ENCODE measurements at places on chromosomes 5 and 9. TPM values are rescaled to one million over a fixed set of nuclear protein-coding genes. Genes with fewer than 3 reads are reported as not detected.

GRCh38 chr5:148911386-148911785, 85.0 kb downstream of the ADRB2 start:
- no peak for DNase-seq

DNA sequence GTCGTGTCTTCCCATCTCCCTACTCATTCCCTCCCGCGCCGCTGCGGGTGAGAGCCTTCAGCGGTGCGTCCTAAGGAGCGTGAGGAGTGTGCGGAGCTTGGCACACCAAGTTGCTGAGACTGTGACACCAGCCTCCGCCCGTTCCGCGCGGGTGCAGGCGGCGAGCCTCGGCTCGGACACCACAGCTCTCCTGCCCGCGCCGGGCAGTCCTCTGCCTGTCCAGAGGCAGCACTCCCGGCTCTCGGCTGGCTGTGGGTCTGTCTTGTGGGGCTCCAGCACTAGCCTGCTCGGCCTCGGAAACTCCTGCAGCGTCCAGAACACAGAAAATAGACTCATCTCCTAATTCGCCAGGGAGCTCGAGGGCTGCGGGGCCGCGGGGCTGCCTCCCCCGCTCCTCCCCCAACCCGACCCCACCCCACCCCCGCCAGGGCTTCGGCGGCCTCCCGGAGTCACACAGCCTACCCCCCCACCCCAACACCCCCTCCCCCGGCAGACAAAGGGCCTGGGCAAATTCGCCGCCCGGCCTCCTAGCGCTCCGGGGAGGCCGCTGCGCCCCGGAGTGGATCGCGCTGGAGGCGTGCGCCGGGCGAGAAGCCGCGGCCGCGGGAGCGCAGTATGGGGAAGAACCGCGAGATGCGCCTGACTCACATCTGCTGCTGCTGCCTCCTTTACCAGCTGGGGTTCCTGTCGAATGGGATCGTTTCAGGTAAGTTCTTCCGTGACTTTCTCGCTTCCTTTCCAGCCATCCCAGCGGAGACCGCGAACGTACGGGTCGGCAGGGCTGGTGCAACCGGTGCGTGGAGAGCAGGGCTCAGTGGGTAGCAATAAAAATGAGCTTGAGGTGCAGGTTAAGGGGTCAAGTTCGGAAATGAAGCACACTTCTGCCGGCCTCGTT, at the start of gene ADAMTS19:
Gene ADAMTS19 (plus strand): TSS at position 522 of the 895 bp plus-strand sequence. CDS start 94 bp downstream, at position 616.
- peak; percentile 71 for DNase-seq

DNA sequence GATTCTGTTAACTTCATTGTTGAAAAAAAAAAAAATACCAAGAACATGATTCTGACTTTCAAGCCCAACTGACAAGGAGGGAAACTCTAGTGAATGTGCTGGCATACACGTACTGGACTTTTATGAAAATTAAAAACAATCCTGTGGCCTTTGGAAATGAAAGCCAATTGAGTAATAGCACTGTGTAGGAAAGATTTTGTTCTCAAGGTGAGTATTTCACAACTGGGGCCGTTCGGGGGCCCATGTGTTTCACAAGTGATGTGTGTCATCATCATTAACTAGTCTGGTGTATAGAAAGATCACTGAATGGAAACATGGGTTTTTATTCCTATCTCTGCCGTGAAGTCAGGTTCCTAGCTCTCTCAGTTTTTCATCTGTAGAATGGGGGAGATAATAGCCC, 605.0 kb upstream of the CLINT1 start:
- peak; percentile 78 for DNase-seq

- no peak for DNase-seq
Observed at GRCh38 chr5:149878371-149878770, 66.2 kb downstream of the PDE6A start.

- DNase-seq = peak; percentile 26
Observed at GRCh38 chr5:126805063-126805462, 28.1 kb downstream of the LMNB1 start.

DNA sequence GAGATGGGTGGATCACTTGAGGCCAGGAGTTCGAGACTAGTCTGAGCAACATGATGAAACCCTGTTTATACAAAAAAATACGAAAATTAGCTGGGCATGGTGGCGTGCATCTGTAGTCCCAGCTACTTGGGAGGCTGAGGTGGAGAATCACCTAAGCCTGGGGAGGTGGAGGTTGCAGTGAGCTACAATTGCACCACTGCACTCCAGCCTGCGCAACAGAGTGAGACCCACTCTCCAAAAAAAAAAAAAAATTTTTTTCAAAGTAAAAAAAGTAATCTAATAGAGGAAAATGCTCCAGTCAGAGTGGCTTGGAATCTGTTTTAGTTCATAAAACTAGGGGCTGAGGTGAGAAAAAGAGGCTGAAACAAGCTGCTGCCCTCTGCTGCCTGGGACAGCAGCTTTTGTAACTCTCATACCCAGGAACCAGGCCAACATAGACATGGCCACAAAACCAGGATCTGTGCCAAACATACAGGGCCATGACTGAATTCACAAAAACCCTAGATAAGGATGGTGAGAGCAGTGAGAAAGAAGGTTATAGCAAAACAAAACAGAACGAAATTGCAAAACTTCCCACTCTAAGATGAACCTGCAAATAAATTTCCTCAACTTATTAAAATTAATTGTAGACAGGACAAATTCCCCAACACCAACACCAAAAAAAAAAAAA, 13.1 kb upstream of the DCAF12 start:
- DNase-seq = peak; percentile 92

DNA sequence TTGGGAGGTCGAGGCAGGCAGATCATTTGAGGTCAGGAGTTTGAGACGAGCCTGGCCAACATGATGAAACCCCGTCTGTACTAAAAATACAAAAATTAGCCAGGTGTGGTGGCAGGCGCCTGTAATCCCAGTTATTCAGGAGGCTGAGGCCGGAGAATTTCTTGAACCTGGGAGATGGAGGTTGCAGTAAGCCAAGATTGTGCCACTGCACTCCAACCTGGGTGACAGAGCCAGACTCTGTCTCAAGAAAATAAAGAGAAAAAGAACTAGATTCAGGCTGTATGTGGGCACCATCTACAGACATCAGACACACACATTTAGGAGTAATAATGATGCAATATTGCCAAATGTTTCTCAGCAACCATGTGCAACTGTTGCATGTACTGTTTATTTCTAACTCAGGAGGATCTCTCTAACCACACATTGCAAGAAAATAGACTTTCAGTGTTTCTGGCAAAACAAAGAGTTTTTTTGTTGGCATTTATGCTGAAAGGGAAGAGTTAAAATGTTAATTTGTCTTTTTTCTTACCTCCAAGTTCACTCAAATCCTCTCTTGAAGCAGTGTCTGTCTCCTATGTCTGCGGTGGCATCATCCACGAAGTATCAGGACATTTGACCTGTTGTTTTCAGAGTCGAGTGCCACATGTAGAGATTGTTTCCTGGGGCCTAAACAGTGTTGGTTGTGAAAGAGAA, 5.1 kb upstream of the ORM1 start:
- DNase-seq = peak; percentile 88

DNA sequence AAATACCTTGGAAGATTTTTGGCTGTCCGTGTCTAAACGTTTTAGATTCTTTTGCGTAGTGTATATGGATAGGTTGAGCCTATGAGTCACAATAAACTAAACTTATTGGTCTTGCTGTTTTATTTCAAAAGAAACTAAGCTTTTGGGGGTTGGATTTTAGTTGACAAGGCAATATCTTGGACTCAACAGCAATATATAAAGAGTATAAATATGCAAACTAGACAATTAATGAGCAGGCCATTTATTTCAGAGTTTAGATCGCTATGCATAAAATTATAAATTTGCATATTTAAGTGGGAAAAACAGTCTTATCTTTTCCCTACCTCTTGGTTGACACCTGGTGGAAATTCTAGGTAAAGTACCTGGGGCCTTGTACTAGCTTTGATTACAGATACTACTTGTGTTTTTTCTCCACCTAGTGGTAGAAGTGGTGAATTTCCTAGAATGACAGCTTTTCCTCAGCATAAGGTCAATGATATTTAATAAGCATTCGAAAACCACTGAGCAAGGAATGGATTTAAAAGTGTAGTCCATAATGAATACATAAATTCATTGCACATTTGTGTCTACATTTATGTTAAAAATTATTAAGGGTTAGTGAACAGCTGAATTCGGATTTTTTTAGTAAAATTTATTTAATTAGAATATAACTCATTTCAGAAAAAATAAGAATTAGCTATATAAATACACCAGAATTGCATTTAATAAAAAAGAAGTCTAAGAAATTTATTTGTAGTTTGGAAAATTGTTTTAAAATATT, 1.7 kb upstream of the ARRDC3 start:
- DNase-seq = peak; percentile 92

The AHRR gene
- 22.5 TPM for total RNA-seq

The RASEF gene
- 0.97 TPM for total RNA-seq

The PRR16 gene
- total RNA-seq = 11.6 TPM

The PLK2 gene
- 219 TPM for total RNA-seq
